Esophagus muscularis mucosa (tissue), 4 donors: ENCODE measurements at places on chromosomes 3 and 15.

- no peak overlapping the region for H3K27ac ChIP-seq
- H3K4me1 ChIP-seq, result no peaks in the 10 kb centered on the region
- no peaks in the 10 kb centered on the region for H3K36me3 ChIP-seq
- no peaks in the 10 kb centered on the region for H3K27me3 ChIP-seq
- no peak overlapping the region for H3K4me3 ChIP-seq
- no peak for DNase-seq
Observed at GRCh38 chr15:82894971-82895520, 57.5 kb downstream of the HOMER2 start.

- no peak overlapping the region for H3K27ac ChIP-seq
- H3K4me1 ChIP-seq, result no peaks in the 10 kb centered on the region
- no peak overlapping the region for H3K4me3 ChIP-seq
- DNase-seq, result no peak
Observed at GRCh38 chr3:186642014-186642413, 1.8 kb downstream of the FETUB start.

GRCh38 chr3:99013077-99013476 is 111.6 kb upstream of the DCBLD2 start:
- H3K4me1 ChIP-seq, result no peaks in the 10 kb centered on the region
- H3K36me3 ChIP-seq, result no peaks in the 10 kb centered on the region
- no peaks in the 10 kb centered on the region for H3K27me3 ChIP-seq
- H3K4me3 ChIP-seq, result no peak overlapping the region
- DNase-seq, result no peak

- H3K4me3 ChIP-seq, result no peak overlapping the region
- peaks cover 3% of the 10 kb centered on the region for H3K4me1 ChIP-seq
- no peaks in the 10 kb centered on the region for H3K27me3 ChIP-seq
- no peak for DNase-seq
- H3K36me3 ChIP-seq, result no peaks in the 10 kb centered on the region
Observed at GRCh38 chr3:75303741-75304140, 360.4 kb upstream of the FRG2C start.

DNA sequence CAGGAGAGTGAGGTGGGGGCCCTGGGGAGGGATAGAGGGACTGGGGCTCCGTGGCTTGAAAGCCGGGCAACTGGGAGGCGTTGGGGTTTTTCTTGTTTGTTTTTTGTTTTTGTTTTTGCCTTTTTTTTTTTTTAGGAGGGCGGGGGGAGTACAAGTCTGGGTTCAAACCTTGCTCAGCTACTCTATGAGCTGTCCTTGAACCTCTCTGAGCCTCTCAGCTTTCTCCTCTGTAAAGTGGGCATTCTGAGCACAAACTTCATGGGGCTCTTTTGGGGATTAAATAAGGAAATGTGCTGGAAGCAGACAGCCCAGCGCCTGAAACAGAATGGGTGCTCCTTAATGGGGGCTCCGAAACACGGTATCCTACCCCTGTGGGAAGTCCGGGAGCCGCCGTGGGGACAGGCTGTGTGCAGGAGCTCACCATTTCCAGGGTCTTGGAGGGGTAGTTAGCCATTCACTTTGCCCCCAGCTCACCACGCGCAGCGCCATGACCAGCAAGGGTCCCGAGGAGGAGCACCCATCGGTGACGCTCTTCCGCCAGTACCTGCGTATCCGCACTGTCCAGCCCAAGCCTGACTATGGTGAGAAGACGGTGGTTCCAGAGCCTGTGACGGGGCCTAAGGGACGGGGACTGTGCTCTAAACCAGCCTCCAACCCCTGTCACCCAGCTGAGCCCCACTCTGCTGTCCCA is 388 bp downstream of the ACY1 start:
- peaks cover 7% of the 10 kb centered on the region for H3K36me3 ChIP-seq
- H3K27ac ChIP-seq, result peak overlapping the region; percentile 96
- peak overlapping the region; percentile 66 for H3K4me3 ChIP-seq
- no peaks in the 10 kb centered on the region for H3K27me3 ChIP-seq
- DNase-seq, result no peak
- H3K4me1 ChIP-seq, result peaks cover 34% of the 10 kb centered on the region

GRCh38 chr15:73295630-73296286 is 73.0 kb downstream of the HCN4 start:
- H3K4me3 ChIP-seq, result no peak overlapping the region
- no peak overlapping the region for H3K27ac ChIP-seq
- no peaks in the 10 kb centered on the region for H3K27me3 ChIP-seq
- peaks cover 38% of the 10 kb centered on the region for H3K36me3 ChIP-seq
- no peaks in the 10 kb centered on the region for H3K4me1 ChIP-seq

DNA sequence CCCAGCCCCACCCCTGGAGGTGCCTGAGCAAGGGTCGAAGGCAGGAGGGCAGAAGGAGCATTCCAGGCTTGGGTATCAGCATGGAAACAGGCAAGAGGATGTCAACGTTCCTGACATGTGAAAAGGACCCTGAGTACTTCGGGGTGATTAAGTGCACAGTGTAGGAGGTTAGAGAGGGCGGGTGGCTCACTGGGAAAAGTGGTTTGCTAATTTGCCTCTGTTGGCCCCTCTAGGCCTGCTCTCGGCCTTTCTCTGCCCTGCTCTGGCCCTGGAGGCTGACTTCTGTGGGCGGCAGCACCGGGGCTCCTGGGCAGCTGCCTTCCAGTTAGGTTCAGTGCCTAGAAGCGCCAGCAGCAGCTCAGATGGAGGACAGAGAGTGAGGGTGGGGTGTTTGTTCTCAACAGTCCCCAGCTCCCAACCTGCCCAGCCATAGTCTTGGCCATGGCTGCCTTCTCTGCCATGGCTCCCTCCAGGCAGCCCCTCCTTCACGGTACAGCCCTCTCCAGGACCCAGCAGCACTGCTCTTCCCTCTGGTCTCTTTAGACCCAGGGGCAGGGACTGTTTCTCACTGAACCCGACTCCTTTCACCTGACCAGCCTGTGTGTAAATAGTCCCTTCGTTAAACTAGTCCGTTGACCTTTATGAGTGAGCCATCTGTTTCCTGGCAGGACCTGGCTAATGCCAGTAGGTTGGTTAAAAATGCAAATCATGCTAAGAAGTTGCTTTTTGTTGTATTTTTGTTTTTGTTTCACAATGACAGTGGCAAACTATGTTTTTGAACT is 107.1 kb upstream of the TPM1 start:
- no peak overlapping the region for H3K27ac ChIP-seq
- H3K4me1 ChIP-seq, result peaks cover 23% of the 10 kb centered on the region
- H3K36me3 ChIP-seq, result no peaks in the 10 kb centered on the region
- H3K4me3 ChIP-seq, result no peak overlapping the region
- H3K27me3 ChIP-seq, result no peaks in the 10 kb centered on the region

DNA sequence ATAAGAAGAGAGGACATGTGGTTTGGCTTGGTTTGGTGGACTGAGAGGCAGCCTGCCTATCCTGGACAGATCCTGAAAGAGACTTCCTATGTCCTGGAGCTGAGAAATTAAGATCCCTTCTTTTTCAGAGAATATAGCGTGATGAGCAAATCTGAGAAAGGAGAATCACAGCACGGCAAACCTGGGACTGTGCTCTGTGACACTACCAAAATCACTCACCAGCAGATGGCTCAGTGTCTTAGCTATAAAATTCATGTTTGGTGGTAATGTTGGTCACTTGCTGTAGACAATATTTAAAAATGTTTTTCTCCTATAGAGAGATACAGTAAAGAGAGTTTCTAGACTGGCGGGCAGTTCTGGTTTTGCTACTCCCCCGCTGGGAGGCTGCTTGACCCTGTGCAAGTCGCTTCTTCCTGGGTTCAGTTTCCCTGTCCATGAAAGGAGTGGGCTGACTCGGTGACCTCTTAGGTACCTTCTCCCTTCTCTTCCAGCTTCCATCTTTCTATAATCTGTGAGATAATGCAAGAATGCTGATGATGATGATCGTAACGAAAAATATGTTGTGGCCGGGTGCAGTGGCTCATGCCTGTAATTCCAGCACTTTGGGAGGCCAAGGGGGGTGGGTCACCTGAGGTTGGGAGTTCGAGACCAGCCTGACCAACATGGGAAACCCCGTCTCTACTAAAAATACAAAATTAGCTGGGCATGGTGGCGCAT is 7.6 kb upstream of the HES1 start:
- peaks cover 39% of the 10 kb centered on the region for H3K4me1 ChIP-seq
- H3K27me3 ChIP-seq, result no peaks in the 10 kb centered on the region
- H3K27ac ChIP-seq, result no peak overlapping the region
- no peaks in the 10 kb centered on the region for H3K36me3 ChIP-seq

DNA sequence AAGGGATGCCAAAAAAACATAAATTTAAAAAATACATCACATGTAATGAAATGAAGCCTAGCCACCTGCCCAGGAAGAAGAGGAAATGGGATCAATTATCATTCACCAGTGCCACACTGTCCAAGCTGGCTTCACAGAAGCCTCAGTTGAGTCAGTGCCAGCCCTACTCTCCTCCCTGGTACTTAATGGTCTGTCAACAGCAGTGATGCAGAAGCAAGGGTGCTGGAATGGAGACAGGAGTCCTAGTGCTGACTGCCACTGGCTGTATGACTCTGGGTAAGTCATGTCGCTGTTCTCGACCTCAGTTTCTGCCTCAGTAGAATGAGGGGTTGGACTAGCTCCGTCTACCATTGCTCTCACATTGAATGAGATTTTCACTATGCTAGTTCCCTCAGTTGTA is 78.5 kb upstream of the LARS2 start:
- peaks cover 37% of the 10 kb centered on the region for H3K27me3 ChIP-seq
- no peaks in the 10 kb centered on the region for H3K36me3 ChIP-seq
- no peak overlapping the region for H3K4me3 ChIP-seq
- no peak for DNase-seq
- H3K4me1 ChIP-seq, result no peaks in the 10 kb centered on the region

GRCh38 chr15:29438703-29439055 is 169.1 kb upstream of the NSMCE3 start:
- no peaks in the 10 kb centered on the region for H3K36me3 ChIP-seq
- H3K27me3 ChIP-seq, result peaks cover 4% of the 10 kb centered on the region
- no peak overlapping the region for H3K27ac ChIP-seq
- H3K4me3 ChIP-seq, result no peak overlapping the region

- no peaks in the 10 kb centered on the region for H3K4me1 ChIP-seq
- H3K27me3 ChIP-seq, result no peaks in the 10 kb centered on the region
- DNase-seq, result no peak
- no peak overlapping the region for H3K27ac ChIP-seq
- H3K36me3 ChIP-seq, result no peaks in the 10 kb centered on the region
Observed at GRCh38 chr3:151877269-151877668, 3.8 kb downstream of the SUCNR1 start.

DNA sequence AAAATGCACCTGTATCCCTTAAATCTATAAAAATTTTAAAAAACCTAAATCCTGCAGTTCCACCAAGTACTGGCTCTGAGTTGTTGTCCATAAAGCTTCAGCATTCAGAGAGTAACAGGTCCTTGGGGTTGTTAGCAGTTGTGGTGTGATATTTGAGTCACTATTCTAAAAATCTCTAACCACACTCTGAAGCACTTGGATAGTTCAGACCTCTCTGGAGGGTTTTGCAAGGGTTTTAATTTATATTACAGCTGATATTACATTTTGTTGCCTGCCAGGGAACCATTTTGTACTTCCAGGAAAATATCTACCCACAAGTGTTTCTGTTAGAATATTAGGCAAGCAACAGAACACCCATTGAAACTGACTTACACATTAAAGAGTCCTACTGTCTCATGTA is 255.6 kb downstream of the TBL1XR1 start:
- no peaks in the 10 kb centered on the region for H3K36me3 ChIP-seq
- H3K27ac ChIP-seq, result no peak overlapping the region
- H3K4me3 ChIP-seq, result no peak overlapping the region

DNA sequence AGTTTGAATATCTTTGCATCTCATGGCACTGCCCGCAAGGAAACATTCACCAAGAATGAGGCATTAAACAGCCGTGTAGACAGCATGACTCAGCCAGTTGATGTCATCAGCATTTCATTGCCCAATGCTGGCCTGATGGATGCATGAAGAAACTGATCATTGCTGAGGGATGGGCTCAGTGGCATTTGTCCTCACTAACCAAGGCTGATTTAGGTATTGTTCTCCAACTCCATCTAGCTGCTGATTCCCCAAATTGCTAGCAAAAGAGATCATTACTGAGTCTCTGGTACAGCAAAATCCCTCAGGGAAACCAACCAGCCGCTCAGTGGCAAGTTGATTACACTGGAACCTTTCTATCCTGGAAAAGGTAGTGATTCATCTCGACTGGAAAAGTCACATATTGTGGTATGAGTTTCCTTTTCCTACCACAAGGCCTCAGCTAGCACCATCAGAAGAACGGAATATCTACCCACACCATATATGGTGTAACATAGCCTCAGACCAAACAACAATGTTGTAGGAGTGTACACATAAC is 186.5 kb upstream of the GAP43 start:
- H3K4me3 ChIP-seq, result no peak overlapping the region
- no peak for DNase-seq
- no peaks in the 10 kb centered on the region for H3K4me1 ChIP-seq
- no peak overlapping the region for H3K27ac ChIP-seq

DNA sequence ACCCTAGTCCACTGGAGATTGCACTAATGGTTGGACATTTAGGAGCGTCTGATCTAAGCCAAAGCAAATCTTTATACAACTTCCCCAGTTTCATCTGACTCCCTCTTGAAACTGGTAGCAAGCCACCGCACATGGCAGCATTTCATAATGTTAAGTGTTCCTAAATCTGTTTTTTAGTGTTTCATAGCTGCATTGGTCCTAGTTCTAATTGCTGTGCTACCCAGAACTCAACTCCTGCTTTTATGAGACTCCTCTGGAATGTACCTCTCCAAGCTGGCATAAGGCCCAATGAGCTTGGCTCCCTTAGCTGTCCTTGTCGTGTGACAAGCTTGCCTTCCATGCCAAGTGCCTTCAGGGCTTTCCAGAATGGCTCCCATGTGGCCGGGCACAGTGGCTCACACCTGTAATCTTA is 65.3 kb upstream of the FLNB start:
- H3K4me1 ChIP-seq, result peaks cover 51% of the 10 kb centered on the region
- H3K4me3 ChIP-seq, result no peak overlapping the region
- no peaks in the 10 kb centered on the region for H3K36me3 ChIP-seq

GRCh38 chr3:37137516-37137915 is 36.9 kb downstream of the LRRFIP2 start:
- no peak for DNase-seq
- H3K27ac ChIP-seq, result no peak overlapping the region

- no peaks in the 10 kb centered on the region for H3K4me1 ChIP-seq
- peaks cover 4% of the 10 kb centered on the region for H3K36me3 ChIP-seq
- no peak overlapping the region for H3K27ac ChIP-seq
- H3K4me3 ChIP-seq, result no peak overlapping the region
- no peaks in the 10 kb centered on the region for H3K27me3 ChIP-seq
Observed at GRCh38 chr3:67509471-67510075, 144.8 kb downstream of the SUCLG2 start.

DNA sequence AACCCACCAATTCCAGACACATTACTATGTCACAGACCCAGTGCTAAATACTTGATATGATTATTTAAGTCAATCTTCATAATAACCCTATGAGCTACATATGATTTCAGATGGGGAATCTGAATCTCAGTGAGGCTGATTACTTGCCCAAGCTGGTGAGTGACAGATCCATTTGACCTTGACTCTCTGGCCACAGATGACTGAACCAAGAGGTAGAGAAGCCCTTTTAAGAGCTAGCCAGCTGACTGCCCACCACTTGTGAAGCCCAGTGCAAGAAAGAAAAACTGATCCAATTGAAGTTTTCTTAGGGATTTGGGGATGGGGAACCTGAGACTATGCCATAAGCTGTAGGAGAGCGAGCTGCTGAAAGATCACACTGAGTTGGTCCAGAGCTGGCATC is 124.7 kb upstream of the SPATA12 start:
- no peak overlapping the region for H3K27ac ChIP-seq
- H3K4me1 ChIP-seq, result no peaks in the 10 kb centered on the region

GRCh38 chr15:59094077-59094476 is 10.9 kb upstream of the CCNB2 start:
- H3K4me3 ChIP-seq, result no peak overlapping the region
- DNase-seq, result no peak
- H3K36me3 ChIP-seq, result peaks cover 89% of the 10 kb centered on the region
- H3K4me1 ChIP-seq, result no peaks in the 10 kb centered on the region
- H3K27ac ChIP-seq, result no peak overlapping the region

GRCh38 chr3:40307176-40307575 is 2.3 kb upstream of the EIF1B start:
- H3K27ac ChIP-seq, result no peak overlapping the region
- H3K4me1 ChIP-seq, result peaks cover 31% of the 10 kb centered on the region
- DNase-seq, result no peak
- no peak overlapping the region for H3K4me3 ChIP-seq
- H3K36me3 ChIP-seq, result peaks cover 1% of the 10 kb centered on the region
- no peaks in the 10 kb centered on the region for H3K27me3 ChIP-seq
